Hematopoietic multipotent progenitor cell treated with erythropoietin and hydrocortisone succinate and interleukin-3 and kit ligand, for 15 days (in vitro differentiated cells): ENCODE measurements at places on chromosomes 11 and 22.

DNA sequence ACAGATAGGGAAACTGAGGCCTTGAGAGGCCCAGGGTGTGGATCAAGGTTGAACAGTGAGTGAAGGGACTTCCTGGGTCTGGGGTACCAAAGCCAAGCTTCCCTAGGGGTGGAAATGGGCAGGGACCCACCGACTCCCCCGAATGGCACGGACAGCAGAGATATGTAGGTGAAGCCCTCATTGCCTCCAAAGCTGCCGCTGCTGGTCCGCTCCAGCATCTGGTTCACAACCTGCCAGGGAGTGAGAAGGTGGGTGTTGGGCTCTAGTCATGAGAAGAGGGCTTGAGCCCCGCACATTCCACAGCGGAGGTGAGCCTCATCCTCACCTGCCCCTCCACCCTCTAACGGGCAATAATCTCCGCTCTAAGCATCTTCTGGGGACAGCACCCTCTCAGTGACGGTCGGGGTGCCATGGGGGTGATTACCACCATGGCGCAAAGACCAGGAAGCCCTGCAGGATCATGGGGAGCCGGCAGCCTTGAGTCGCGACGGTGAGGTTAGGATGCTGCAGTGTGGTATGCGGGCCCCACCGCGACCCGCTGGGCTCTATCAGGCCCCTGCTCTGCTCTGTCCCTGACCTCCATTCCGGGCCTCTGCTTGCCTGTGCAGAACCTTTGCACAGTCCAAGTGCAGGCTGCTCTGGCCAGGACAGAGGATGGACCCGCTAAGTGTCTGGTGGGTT lies 10.8 kb downstream of the ALDH3B2 start:
- DNase-seq, result no peak

- DNase-seq, result no peak
Observed at GRCh38 chr11:118239509-118240205, 12.5 kb downstream of the MPZL3 start.

DNA sequence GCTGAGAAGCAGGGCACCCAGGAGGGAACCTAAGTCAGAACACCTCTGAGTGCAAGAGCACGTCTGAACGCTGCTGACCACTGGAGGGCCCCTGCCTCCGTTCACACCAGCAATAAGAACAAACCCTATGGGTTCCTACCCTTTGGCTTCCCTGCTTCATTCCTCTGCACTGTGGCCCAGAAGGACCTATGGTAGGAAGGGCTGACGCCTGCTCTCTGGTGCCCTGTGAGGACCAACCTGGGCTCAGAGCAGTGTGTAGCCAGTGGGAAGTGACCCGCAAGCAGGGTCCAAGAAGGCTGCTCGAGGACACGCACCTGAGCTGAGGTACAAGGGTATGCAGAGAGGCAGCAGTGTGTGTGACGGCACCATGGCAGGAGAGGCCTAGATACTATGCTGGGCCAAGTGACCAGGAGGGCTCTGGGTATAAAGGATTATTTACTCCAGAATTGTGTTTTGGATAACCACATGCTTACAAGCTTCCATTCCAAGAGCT lies 68.8 kb upstream of the CLTCL1 start:
- no peak for DNase-seq

- no peak for DNase-seq
Observed at GRCh38 chr22:44583854-44584253, 85.8 kb upstream of the RTL6 start.

DNA sequence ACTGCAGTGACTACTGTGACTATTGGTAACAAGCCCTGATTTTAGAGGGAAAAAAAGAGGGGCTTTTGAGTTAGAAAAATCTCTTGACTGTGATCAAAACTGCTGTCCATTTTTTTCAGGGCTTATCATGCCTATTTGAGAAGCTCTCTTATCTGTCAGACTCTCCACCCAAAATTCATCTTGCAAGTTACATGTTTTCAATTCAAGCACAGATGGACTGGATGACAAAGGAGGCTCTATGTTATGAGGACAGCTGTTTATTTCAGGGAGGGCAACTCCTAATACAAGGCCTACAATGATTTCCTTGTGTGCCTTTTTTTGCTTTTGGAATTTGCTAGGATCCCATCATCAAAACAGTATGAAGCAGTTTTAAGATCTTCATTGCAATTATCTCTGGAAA lies 35.2 kb upstream of the USP47 start:
- DNase-seq, result no peak

DNA sequence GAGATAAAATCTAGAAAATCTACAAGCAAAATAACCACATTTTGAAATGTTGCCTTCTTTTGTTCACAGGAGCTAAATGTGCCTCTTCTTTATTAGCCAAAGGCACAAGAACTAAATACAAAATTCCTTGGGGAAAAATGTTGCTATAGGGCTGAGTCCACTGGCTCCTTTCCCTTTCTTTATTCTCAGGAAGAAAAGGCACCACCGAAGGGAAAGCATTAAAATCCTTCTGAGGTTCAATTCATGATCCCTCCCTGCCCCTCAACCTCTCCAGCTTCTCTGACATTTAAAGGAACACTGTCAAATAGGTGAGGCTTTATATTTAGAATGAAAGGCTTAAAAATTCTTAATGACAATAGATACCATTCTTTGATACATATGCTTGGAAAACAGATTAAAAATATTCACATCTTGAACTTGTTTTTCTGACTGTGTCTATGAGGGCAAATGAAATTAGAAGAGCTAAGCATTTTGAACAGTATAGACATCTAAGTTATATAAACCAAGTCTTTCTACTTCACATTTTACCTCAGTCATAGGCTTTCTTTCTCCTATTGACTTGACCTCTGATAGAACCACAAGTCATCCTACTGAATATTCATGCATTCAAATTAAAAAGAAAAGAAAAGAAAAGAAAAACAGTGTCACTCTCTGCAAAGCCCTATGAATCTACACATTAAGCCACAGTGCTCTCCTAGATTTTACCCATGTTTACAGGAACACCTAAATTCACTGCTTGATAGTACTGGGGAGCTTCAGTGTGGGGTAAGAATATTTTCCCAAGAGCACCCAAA lies 148.2 kb downstream of the MAML2 start:
- no peak for DNase-seq

DNA sequence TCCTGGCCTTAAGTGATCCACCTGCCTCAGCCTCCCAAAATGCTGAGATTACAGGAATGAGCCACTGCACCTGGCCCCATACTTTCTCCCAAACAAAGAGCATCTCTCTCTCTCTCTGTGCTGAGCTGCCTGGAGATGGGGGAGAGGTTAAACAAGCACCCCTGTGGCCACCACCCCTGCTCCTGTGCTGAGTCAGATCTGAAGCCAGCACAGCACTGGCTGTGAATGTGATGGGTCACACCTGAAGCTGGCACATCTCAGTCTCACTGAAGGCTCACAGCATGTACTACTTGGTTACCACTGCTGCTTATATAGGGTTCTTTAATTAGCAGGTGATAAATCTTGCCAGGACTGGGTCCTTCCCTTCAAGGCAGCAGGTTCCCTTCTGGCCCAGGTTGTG lies 10.8 kb upstream of the WEE1 start:
- no peak for DNase-seq

DNA sequence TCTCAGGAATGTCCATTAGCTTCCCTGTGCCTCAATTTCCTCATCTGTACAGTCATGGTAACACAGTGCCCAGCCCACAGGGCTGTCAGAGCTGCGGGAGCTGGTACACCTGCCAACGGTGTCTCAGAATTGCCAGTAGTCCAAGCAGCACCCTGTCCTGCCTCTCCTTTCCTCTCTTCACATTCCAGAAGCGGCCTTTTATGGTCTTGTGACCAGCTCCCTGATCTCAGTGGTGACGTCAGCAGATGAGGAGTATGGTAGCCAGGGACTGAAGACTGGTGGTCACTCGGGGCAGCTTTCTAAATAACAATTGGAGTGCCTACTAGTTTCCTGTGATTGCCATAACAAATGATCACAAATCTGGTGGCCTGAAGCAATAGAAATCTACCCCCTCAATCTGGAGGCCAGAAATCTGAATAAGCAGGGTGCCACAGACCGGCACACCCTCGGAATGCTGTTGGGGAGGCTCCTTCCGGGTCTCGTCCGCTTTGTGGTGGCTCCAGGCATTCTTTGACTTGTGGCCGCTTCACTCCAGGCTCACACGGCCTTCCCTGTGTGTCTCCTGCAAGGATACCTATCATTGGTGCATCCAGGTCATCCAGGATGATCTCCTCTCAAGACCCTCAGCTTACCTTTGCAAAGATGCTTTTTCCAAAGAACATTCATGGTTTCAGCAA lies 2.1 kb downstream of the FADD start:
- DNase-seq, result no peak
